ENCODE measurements at places on chromosomes 1 and 21. TPM values are rescaled to one million over a fixed set of nuclear protein-coding genes. Genes with fewer than 3 reads are reported as not detected.

The CYYR1 gene
- total RNA-seq, result not detected

The TMOD4 gene
- total RNA-seq, result 0.77 TPM

The SMIM1 gene
- total RNA-seq, result 2.7 TPM

The S100A4 gene
- total RNA-seq, result 186 TPM

The LIN28A gene
- total RNA-seq, result not detected

The NBPF4 gene
- not detected for total RNA-seq

The ACTA1 gene
- not detected for total RNA-seq

The HSD3B2 gene
- total RNA-seq, result not detected

The NTNG1 gene
- not detected for total RNA-seq

The YY1AP1 gene
- total RNA-seq, result 80.2 TPM

The SPATA46 gene
- total RNA-seq, result not detected

The MRAP gene
- total RNA-seq, result not detected

The DNM3 gene
- total RNA-seq, result 2.6 TPM

The KRTAP13-2 gene
- total RNA-seq, result not detected

The CDCA8 gene
- 82.2 TPM for total RNA-seq

Data from activated naive CD4-positive, alpha-beta T cell treated with anti-CD3 and anti-CD28 coated beads, Interleukin-2, amount 50 U/mL, for 72 hours (primary cell).